Transverse colon (tissue), 4 donors: ENCODE measurements at places on chromosomes 16 and 17. TPM values are rescaled to one million over a fixed set of nuclear protein-coding genes. Genes with fewer than 3 reads are reported as not detected.
A peak's percentile ranks its signal among the peaks of the same experiment; 100 is the strongest.

- DNase-seq, result no peak
Observed at GRCh38 chr17:15086776-15087295, 178.3 kb downstream of the PMP22 start.

- DNase-seq, result no peak
Observed at GRCh38 chr17:80393961-80394360, 21.0 kb upstream of the ENDOV start.

GRCh38 chr16:17423221-17423620 is 47.5 kb downstream of the XYLT1 start:
- DNase-seq, result no peak

DNA sequence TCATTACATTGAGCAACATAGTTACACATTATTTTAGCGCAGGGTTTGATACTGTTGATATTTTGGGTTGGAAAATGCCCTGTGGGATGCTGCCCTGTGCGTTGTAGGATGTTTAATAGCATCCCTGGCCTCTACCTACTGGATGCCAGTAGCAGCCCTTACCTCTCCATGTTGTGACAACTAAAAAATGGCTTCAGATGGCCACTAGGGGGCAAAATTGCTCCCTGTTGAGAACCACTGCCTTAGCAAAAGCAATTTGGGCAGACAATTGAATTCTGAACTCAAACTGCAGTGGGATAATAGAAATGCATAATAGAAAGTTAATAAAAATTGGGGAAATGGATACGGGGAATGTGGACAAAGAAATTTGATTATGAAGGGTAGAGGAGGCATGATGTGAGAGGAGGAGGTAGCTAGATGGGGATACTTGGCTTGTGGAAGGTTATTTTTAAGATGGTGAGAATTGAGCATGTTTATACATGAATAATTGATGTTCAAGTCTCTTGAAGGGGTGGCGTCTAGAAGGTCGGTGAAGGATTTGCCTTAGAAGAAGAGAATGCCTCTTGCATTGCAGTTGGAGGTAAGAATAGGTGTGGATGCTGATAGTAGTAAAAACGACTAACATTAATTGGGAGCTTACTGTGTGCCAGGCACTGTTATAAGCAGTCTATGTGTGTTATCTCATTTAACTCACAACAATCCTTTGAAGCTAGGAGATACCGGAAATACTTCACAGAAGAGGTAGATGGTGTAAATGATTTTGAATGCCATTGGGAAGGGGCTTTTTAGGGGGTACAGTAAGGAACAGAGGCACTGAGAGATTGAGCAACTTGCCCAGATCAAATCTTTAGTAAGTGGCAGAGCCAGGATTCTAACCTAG is 19.0 kb downstream of the HEATR9 start:
- DNase-seq, result peak; percentile 43

DNA sequence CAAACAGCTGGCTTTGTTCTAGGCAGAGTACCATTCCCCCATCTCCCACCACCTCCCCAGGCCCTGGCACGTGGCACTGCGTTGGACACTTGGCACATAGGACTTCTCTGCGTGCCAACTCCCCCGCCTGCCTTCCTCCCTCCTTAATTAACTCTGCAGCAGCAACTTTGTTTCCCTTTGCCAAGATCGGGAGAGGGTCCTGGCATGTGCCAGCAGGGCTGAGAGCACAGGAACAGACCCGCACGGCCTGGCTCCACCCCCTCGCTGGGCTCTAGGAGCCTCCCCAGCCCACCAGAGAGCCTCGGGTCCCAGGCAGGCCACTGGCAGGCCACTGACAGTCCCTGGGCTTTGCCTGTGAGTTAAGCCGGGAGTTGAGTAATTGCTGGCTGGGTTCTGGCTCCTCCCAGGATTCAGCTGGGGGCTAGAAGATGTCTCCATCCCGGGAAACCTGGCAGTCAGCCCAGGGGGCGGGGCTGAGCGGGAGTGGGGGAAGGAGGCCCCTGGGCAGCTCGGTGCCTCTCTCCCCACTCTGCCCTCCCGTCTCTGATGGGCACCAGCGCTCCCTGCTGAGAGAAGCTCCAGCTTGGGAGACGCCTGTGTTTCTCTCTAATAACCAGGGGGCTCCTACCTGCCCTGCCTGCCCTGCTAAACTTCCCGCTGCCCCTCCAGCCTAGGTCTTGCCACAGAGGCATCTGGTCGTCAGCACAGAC is 224.0 kb upstream of the TNRC6C start:
- peak; percentile 78 for DNase-seq

GRCh38 chr16:10539236-10539635 is 41.2 kb downstream of the EMP2 start:
- no peak for DNase-seq

- no peak for DNase-seq
Observed at GRCh38 chr16:77961814-77962213, 60.5 kb upstream of the CLEC3A start.

GRCh38 chr16:25707982-25708583 is 16.3 kb downstream of the HS3ST4 start:
- peak; percentile 10 for DNase-seq

GRCh38 chr17:44119062-44119461 is 4.4 kb downstream of the HDAC5 start:
- DNase-seq, result no peak

DNA sequence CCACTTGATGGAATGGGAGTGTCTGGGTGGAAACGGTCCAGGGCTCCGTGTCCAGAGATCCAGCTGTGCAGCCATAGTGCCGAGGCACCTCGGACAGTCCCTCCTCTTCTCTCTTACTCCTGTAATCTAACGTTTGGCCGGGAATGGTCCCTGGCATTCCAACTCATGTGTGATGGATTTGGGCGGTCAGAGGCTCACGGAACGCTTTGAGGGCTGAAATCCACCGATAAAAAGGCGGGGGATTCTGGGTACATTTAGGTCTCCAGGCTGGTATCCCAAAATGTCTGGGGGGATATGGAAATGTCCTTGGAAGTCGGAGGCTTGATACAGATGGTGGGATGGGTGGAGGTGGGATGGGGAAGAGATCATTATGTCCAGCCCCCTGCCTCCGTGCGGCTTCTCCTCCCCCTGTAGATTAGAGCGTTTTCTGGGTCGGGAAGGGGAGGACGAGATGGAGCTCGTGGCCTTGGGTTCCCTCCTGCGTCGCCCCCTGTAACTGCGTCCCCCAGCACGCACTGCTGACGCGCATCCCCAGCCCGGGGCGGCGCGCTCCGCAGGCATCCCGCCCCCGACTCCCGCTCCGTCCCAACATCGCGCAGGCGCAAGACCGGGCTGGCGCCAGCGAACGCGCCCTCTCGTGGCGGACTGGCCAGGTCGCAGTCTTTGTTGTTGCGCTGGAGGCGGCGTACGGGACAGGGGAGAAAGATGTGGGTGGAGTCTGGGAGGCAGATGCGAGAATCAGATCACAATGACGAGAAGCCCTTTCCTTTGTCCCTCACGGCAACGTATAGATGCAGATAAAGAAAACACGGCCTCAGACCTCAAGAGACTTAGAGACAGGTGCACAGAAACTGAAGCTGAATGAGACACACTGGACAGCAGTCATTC is 4.5 kb upstream of the SGCA start:
- peak; percentile 94 for DNase-seq

The ADAP2 gene
- total RNA-seq, result 8.6 TPM

The CD300H gene
- total RNA-seq, result not detected

The ABCA6 gene
- 23.2 TPM for total RNA-seq

GRCh38 chr17:225551-225950 is 44.1 kb upstream of the DOC2B start:
- peak; percentile 0 for DNase-seq

DNA sequence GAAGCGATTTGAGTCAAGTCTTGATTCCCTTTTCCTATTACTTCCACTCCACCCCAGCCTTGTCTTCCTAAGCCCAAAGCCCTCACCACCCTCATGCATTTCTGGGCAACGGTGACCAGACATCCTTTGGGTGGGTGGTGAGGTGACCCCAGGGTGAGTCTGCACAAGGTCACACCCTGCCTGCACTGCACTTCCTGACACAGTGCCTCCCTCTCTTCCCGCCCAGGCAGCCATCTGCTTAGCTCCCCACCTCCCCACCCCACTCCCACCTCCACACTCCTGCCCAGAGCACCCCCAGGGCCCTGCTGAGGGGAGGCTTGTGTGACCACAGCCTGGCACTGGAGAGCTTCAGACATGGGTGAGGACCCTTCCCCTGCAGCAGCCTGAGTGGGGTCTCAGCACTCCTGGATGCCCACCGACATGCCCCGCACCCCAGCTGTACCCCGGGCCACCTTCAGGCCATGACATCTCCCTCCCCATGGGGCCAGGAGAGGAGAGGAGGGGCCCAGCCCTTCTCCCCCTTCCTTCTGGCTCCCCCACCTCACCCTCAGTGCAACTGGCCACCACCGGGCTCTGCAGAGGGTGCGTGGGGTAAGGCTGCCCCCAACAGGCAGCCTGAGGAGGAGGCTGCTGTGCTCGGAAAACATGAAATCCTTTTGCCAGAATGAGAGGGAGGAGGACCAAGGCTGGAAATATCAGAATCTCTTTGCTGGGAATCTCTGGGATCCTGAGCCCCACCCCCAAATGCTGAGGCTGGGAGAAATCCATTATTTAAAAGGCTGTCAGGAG is 68.6 kb downstream of the CCT6B start:
- DNase-seq, result no peak

- peak; percentile 51 for DNase-seq
Observed at GRCh38 chr17:64130559-64131001, 636 bp upstream of the ERN1 start.
